ENCODE measurements at places on chromosomes 3 and 15.

- no peak for DNase-seq
Observed at GRCh38 chr3:178703268-178703975, 167.2 kb downstream of the KCNMB2 start.

- no peak for DNase-seq
Observed at GRCh38 chr15:54576298-54576935, 598.2 kb downstream of the UNC13C start.

GRCh38 chr3:39187372-39188155 is 4.8 kb downstream of the XIRP1 start:
- no peak for DNase-seq

DNA sequence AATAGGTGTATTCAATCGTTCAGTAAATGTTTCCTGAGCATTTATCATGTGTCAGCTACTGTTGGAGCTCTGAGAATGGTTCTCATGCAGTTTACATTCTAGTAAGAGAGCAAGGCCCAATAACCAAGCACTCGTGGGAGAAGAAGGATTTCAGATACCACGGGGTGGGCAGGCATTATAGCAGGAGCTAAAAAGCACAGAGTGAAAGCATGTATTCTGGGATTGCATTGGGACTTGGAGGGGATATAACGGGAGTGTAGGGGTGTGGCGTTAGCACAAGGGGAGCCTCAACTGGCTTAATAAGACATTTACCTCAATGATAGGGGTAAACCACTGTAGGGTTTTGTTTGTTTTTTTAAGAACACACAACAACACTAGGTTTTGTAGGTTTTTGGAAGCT is 1.6 kb upstream of the SIAH2 start:
- no peak for DNase-seq

- no peak for DNase-seq
Observed at GRCh38 chr3:11170052-11170770, 15.9 kb downstream of the HRH1 start.

Measured in GM12892 (cell line).